ENCODE measurements at places on chromosomes 16 and 17.

DNA sequence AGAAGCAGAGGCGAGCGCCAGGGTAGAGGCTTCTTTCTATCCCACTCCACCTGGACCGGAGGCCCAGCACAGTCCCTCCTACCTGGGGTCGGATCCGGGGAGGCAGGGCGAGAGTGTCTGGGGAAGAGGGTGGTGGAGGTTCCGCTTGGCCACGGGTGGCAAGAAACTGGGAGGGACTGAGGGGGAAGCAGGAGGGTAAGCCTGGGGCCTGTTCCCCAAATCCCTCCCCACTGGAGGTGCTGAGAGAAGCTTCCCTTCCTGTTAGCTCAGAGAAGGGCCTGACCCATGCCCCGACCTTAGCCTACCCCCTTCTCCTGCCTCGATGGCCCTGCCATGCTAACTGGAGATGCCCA lies 1.8 kb upstream of the TPPP3 start:
- DNase-seq: no peak

DNA sequence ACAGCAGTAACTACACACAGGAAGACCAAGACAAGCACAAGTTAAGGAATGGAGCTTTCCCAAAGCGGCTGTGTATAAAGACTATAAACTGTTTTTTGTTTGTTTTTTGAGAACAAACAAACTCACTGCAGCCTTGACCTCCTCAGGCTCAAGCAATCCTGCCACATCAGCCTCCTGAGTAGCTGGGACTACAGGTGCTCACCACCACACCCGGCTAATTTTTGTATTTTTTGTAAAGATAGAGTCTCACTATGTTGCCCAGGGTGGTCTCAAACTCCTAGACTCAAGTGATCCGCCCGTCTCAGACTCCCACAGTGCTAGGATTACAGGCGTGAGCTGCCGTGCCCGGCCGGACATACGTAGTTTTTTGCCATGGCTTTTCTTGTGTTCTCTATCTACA lies 4.1 kb upstream of the PDE6G start:
- no peak for DNase-seq

DNA sequence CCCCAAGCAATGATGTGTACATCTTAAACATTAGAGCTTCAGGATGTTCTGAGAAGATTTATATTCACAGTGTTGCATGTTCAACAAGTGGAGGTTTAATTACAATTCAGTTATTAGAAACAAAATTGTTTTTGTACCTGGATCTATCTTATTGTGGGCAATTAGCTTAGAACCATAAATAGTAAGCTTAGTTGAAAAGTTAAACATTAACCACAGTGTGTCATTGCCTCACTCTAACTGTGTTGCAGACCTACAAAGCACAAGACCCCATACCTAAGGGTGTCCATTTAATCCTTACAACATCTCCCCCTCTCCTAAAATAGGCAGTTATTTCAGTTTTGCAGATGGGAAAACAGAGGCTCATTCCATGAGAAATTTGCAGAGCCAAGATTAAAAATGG lies 632.0 kb upstream of the SOX9 start:
- no peak for DNase-seq

DNA sequence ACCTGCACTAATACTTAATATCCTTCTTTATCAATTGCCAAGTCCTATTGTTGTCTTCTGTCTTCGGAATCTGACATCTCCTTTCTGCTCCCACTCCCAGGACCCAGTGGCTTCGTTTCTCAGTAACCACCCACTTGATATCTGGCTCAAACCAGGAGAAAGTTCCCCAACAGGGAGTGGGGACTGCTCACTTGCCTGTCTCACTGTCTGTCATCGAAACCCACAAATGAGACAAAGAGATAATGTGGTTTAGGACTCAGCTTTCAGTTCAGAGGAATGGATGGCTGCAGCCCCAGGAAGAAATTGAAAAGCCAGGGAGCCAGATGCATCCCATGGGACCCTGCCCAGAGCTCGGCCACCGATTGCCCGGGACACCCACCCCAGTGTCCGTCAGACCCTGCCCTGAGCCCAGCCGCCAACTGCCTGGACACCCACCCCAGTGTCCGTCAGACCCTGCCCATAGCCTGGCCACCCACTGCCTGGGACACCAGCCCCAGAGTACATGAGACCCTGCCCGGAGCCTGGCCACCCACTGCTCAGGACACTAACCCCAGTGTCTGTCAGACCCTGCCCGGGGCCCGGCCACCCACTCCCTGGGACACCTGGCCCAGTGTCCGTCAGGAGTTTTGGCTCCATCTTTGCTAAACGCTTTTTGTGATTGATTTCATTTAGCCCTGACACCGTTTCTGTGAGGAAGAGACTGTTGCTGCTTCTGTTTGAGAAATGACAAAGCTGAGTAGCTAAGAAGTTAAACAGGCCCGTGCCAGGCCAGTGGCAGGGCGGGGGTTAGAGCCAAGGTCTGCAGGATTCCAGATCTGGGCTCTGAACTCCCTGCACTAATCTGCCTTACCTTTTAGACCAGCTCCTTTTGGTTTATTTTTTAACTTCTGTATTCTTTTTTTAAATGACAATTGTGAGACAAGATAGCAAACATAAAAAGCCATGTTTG lies 251.4 kb downstream of the PHKB start:
- no peak for DNase-seq

GRCh38 chr16:12573730-12574383 lies 229.8 kb downstream of the CPPED1 start:
- DNase-seq: peak; percentile 21

GRCh38 chr16:49986351-49987124 lies 38.5 kb upstream of the CNEP1R1 start:
- no peak for DNase-seq

GRCh38 chr17:79715098-79715942 lies 15.4 kb upstream of the ENPP7 start:
- no peak for DNase-seq

- no peak for DNase-seq
Observed at GRCh38 chr16:89574681-89575246, 794 bp upstream of the CPNE7 start.

DNA sequence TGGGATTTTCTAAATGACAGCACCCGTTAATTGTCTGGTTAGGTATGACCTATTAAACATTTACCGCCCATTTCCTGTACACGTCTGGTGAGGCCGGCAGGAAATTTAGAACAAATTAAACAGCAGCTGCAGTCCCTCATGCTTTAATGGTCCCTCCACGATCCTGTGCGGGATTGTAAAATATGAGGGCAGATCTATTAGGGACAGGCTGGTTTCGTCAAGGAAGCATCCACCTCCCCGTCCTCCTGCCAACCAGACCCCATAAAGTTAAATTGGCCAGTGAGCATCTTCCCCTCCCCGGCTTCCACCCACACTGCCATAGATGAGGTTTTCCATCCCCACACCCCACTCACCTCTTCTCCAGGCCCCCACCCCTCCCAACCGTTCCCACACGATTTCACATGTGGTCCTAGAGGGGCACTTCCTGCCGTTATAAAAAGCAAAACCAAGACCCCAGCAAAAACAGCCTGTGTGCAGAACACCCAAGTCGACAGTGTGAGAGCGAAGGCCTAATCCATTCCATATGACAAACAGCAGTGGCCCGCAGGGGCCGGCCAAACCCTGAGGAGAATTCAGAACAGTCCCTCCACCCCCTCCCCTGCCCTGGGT lies 331.9 kb downstream of the FOXL1 start:
- DNase-seq: no peak

GRCh38 chr16:28053461-28053860 lies 10.1 kb downstream of the GSG1L start:
- no peak for DNase-seq

DNA sequence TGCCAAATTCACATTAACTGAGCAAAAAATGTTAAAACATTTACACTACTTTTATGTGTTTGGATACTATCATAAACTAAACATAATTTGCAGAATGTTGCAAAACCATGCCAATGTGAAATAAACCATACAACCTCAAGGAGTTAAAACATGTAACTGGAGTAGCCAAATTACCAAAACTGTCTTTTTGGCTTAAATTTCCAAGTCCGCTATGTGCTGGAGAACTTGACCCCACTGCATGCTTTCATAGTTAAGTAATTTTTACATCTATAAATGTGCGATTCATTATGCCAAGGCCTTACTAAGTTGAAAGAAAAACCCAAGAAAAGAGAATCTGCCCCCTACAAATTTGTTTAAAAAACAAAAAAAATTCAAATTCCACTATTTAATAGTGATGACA lies 28.2 kb downstream of the BRD7 start:
- DNase-seq: no peak

GRCh38 chr17:17606416-17607000 lies 15.0 kb upstream of the PEMT start:
- DNase-seq: no peak

GRCh38 chr17:80663781-80664206 lies 119.2 kb downstream of the RPTOR start:
- DNase-seq: no peak

DNA sequence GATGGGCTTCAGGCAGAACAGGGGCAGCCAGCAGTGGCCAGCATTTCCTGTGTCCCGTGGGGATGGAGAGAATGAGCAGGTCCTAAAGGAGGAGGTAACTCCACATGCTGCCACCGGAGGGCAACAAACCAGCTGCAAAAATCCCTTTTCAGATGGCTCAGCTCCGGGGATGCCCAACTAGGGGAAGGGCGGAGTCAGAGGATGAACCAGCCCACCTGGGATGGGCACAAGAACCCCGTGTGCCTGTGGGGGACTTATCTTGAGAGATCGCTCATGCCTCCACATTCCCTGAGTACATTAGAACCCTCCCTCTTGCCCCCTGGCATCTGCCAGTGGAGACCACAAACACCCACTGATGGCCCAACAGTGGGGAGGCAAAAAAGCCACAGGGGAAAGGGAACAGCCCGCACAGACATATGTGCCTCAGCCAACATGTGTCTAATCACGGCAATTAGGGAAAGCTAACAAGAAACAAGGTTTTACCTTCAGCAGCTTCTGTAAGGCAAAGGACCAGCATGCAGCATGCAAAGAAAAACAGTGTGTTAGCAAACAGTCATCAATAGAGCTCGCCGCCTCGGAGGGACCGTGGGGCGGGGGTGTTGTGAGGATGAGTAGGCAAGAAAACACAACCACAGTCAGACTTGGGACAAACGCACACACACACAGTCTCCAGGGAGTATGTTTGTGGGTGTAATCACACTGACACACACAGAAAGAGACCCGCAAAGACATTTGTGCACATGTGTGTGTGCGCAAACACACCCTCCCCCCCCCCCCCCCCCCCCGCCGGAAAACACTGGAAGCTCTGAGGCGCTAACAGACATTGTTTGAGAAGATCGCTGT lies 64.0 kb downstream of the MYO18A start:
- no peak for DNase-seq

DNA sequence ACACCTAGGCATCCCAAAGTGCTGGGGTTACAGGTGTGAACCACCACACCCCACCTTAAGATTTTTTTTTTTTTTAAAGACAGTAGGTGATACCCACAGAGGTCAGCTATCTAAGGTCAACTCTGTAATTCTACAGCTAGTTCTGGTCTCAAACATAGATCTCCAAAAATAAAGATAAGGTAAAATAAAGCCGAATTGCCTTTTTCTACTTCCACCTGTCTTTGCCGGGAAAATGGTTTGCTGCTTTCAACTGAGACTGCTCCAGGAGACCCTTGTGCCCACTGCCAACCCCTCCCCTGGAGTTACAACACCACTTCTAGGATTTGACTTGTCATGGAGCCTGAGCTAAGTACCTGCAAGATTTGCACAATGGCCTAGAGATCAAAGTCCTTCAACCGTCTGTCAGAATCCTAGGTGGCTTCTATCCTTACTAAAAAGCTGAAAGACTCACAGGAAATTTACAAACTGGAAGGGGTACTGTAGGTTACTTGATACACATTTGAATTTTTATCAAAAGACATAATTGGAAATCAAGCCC lies 4.7 kb upstream of the CNOT1 start:
- DNase-seq: no peak

DNA sequence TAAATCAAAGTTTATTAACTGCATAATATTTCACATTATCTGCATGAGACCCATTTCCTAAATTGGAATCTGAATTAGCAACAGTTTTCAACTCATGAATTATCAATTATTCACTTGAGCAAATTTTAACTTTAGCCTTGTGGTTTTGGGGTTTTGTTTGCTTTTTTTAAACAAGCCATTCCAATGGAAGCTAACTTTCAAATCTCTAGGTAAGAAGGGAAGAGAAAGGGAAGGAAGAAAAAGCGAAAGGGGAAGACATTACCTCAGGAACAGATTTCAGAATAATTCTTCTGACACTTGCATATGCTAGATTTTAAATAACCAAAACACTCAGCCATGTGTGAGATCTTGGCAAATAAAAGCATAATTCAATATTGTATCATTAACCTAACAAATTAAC lies 102.7 kb downstream of the CA4 start:
- DNase-seq: no peak

- no peak for DNase-seq
Observed at GRCh38 chr16:47888142-47888541, 267.7 kb downstream of the ABCC12 start.

DNA sequence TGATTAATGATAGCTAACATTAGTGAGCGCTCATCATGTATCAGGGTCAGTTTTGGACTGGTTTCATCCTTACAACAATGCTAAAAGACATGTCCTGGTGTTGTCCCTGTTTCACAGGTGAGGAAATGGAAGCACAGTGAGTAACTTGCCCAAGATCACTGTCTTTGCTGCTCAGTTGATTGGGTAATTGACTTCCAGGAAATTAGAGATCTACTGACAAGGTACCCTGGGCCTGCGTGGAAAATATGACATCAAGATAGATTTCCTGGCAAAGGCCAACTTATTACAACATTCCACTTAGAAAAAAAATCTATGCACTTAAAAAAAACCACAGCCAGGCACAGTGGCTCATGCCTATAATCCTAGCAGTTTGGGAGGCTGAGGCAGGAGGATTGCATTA lies 96.3 kb downstream of the CYLD start:
- no peak for DNase-seq
